ENCODE measurements at places on chromosomes 12 and 14.

DNA sequence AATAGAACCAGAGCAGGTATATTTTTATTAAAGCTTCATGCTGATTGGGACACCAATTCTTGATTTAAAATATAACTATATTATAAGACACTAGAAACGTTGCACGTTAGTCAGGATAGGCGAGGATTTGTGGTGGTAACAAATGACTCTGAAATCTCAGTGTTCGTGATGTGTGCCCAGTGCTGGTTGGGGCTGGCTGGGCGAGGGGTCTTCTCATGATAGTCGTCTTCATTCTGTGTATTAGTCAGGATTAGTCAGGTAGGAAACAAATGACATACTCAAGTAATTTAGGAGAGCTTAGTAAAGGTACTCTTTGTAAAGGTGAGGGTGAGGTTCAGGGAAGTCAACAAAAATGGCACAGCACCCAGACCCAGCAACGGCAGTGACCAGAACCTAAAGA lies 73.9 kb upstream of the HIF1A start:
- DNase-seq = no peak

DNA sequence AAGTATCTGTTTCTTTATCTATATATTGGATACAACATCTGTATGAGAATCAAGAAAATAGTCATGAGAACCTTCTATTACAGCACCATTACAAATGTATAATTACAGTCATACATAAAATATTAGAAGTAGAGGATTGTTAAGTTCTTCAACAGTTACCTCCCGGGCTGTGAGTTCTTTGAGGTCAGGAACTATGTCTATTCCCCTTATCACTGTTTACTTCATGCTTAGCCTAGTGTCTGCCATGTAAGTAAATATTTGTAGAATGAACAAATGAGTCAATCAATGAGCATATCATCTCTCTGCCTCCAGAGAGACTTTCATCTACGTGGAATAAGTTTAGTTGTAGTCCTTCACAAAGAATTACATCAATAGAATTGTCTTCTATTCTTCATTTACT lies 47.2 kb downstream of the PUS7L start:
- no peak for DNase-seq

DNA sequence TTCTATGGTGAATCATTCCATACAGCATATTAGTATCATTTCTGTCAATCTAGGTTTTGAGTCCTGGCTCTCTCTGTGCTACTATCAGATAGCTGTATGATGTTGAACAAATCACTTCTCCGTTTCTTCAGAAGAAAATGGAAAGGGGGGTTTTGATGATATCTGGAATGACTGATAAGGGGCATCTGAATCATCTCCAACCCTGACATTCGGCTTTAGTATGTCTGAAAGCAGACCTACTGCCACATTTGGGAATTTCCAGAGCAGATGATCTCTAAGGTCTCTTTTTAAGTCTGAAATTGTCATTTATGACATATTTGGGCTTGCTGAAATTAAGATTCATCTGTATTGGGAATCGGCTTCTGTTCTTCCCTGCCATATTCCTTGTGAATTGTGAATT lies 10.1 kb downstream of the MLF2 start:
- DNase-seq = no peak

- no peak for DNase-seq
Measured at GRCh38 chr14:67493092-67493717, 4.7 kb upstream of the TMEM229B start.

- no peak for DNase-seq
Measured at GRCh38 chr14:52048641-52049204, 20.1 kb downstream of the NID2 start.

- DNase-seq = no peak
Measured at GRCh38 chr12:109861689-109862314, 18.5 kb downstream of the GLTP start.

DNA sequence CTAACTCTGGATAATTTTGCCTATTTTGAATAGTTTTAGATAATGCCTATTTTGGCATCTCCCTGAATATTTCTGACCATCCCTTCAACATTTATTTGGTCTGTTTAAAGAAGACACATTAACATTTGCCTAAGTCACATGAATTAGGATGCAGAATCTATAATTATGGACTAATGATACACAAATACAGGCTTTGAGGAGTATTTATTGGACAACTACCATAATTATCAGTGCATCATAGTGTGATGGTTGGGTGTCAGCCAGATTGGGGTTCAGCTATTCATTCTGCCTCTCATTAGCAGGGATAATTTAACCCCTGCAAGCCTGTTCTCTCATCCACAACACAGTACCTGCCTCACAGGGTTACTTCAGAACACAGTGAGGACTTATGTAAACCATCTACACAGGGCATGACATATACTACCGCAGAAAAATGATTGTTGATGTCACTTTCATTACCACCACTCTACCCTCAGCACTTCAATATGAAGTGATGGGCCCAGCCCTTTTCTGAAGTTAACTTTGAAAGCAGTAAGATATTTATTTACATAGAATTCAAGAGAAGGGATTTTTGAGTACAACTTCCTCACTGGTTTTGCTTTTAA lies 14.4 kb downstream of the PRKCH start:
- DNase-seq = no peak

GRCh38 chr12:47085815-47086252 lies 6.1 kb upstream of the AMIGO2 start:
- DNase-seq = no peak

DNA sequence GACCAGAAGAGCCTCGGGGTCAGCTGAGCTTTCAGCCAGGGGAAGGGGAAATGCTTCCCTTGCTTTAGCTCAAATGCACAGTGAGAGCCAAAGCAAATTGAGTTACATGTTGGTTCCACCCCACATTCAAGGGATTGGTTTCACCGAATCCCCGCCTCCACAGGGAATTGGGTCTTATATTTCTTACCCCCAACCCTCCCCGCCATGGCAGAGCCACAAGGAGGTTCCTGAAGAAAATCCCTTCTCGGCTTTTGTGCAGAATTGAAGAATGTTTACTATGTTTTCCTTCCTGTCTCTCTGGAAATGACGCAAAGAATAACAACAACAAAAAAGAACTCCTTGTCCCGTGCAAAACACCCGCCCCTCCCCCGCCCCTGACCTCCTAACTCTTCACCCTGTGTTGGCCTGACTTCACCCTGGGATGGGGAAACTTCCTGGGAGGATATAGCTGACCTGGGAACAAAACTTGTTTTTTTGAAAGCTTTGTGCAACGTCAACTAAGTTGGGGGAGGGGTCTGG lies 21.9 kb upstream of the CIPC start:
- no peak for DNase-seq

DNA sequence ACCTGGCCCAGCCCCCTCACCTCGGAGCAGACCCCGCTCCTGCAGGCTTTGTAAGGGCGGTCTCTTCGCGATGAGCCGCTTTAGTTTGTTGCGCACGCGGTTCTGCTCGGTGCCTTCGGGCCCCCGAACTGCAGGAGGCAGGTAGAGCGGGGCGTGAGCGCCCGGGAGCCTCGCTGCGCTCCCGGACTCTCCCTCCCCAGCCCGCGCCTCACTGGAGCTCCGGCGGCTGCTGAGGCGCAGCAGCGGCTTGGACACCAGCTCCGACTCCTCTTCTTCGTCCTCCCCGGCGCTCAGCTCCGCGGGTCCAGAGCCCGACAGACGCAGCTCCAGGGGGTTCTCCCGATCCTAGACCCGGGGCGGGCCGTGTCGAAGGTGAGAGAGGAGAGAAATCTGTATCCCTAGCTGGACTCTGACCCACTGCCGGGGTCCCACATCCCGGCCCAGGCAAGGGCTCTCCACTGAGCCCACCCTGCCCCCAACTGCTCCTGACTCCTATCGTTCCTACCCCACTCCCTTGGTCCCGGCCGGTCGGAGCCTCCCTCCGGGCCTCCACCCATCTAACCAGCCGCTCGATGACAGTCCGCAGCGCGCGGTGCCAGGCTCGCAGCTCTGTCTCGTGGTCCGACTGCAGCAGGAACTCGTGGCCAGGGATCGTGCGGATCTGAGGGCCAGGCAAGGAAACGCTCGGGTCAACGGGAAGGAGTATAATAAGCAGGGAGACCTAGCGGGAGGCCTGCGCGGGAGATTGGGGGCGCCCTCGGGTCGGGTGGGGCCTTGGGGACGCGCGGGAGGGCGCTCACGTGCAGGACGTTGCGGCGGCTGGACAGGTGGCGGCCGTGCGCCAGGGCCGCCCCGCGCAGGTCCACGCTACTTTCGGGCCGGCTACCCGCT lies 4.2 kb downstream of the ARHGAP9 start:
- DNase-seq = no peak

DNA sequence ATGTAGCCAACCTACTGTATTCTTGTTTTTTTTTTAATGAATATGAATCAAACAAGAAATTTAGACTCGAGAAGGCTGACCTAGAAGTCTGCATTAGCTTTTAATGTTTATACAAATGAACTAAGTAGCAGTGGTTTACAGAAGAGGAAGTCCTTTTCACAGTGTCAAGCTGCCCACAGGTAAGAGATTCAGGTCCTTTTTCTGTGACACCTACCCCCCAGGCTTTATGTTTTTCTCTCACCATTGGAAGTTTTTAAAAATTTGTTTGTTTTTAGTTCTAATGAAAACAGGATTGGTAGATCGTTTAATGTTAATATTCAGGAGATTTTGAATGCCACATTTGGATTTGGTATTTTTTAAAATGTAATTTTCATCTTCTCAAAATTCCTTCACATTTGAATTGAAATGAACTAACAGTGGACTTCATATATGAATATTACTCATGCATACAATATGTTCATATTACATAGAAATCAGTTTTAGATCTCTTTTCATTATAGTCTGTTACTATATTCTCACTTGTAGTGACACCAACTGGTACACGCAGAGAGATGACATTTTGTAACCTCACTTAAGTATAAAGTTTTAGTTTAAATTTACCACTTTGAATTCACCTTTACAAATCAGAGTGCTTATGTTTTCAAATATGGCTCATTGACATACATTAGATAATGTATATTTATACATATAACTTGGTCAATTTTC lies 29.7 kb downstream of the ATF7IP start:
- DNase-seq = no peak

GRCh38 chr14:22813145-22813544 lies 2.1 kb downstream of the SLC7A7 start:
- no peak for DNase-seq

- no peak for DNase-seq
Measured at GRCh38 chr14:34479694-34480093, 17.7 kb upstream of the SPTSSA start.

GRCh38 chr12:116314477-116314876 lies 37.0 kb upstream of the MED13L start:
- DNase-seq = no peak

GRCh38 chr12:128394137-128394536 lies 127.2 kb downstream of the TMEM132C start:
- DNase-seq = no peak

- DNase-seq = no peak
Measured at GRCh38 chr12:88273875-88274274, 131.8 kb downstream of the TMTC3 start.

- no peak for DNase-seq
Measured at GRCh38 chr12:50647031-50647430, 116.9 kb upstream of the ATF1 start.
